Common myeloid progenitor, CD34-positive (primary cell): ENCODE measurements at places on chromosomes 6 and 20.
A peak's percentile ranks its signal among the peaks of the same experiment; 100 is the strongest.

GRCh38 chr6:89275900-89276299 is 39.2 kb downstream of the GABRR2 start:
- DNase-seq = no peak

DNA sequence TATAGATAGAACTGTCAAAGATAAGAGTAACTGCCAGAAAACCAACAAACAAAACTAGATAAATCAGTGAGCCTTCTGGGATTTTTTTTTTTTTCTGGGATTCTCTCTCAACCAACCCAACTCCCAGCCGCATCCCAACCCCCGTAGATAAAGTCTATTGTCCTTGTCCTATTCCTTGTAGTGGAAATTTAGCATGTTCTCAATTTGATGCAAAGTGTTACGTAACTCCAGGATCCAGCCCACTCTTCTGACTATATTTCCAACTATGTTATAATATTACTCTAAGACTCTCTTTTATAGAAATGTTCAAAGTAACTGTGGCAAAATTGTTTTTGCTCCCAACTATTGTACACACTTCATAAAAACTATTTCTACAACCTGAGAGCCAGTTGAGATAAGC is 15.4 kb upstream of the CDYL start:
- DNase-seq = no peak

- DNase-seq = no peak
Observed at GRCh38 chr6:15985379-15985959, 143.4 kb upstream of the MYLIP start.

- no peak for DNase-seq
Observed at GRCh38 chr6:94130478-94130877, 711.1 kb upstream of the EPHA7 start.

GRCh38 chr20:6265204-6265904 is 142.5 kb upstream of the FERMT1 start:
- DNase-seq = peak; percentile 35

GRCh38 chr6:110514818-110515217 is 38.4 kb upstream of the SLC22A16 start:
- DNase-seq = peak; percentile 75

DNA sequence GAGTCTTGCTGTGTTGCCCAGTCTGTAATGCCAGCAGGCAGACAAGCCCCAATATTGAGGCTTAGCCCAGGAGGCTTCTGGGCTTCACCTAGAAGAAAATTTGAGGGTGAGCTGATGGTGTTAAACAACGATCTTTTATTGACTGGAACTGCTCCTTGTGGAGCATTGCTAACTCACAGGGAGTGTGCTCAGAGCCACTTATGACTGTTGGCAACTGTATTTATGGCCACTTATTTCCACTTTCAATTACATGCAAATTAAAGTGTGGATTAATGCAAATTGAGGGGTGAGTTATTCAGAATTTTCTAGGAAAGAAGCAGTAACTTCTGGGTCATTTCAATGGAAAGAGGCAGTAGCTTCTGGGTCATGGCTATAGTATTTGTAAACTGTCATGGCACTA is 317.2 kb upstream of the FKBP1C start:
- no peak for DNase-seq

GRCh38 chr6:73610444-73611275 is 43.1 kb downstream of the SLC17A5 start:
- peak; percentile 62 for DNase-seq

DNA sequence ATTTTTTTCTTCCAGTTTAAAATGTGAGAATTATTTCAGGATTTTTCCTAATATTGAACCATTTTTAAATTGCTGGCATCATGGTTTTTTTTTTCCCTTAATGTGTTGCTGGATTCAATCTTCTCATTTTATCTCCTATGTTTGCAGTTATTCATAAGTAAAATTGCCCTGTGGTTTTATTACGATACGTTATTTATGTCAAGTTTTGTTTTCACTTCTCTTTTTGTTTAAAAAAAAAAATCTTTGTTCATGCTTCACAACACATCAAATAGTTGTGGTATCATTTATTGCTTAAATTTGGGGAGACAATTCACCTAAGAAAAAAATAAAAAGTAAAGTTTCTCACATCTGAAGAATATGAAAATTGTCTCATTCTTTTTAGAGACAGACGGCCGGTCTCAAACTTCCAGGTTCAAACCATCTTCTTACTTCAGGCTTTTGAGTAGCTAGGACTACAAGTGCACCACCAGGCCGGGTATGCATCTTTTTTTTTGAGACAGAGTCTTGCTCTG is 239.3 kb upstream of the ID4 start:
- DNase-seq = no peak

GRCh38 chr6:114398481-114398880 is 55.7 kb upstream of the HS3ST5 start:
- no peak for DNase-seq

- DNase-seq = no peak
Observed at GRCh38 chr20:4987130-4987529, 14.2 kb downstream of the SLC23A2 start.

DNA sequence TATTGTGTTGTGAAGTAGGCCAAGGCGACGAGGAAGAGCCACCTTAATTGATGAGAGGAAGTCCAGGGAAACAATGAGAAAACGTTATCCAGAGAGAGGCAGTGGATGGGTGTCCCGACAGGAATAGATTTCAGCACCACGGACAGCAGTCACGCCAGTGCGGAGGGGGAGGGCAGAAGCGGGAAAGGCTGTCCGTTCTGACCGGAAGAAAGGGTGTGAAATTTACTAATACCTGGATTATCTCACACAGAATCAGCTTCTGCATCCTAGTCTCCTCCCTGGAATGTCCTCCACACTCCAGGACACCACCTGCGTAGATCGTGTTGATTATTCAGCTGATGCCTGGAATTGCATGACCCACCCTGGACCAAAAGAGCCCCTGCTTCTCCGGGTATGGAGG is 7.4 kb upstream of the BPIFA3 start:
- peak; percentile 14 for DNase-seq

DNA sequence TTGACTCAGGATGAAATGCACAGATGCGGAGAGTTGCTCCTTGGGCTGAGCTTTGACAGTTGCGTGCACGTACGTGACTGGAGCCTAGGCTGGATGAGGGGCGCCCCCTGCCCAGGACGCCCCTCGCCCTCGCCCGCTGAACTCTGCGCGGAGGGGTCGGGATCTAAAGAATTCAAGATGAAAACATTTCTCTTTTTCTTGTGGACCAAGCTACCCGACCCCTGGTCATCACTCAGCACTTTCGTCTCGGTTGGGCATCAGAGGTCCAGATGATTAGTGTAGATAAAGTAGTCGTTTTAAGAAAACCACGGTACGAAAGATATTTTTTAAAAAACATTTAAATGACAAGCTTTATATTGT is 700 bp downstream of the DTD1 start:
- DNase-seq = no peak

- no peak for DNase-seq
Observed at GRCh38 chr6:42271834-42272805, 54.5 kb upstream of the MRPS10 start.

DNA sequence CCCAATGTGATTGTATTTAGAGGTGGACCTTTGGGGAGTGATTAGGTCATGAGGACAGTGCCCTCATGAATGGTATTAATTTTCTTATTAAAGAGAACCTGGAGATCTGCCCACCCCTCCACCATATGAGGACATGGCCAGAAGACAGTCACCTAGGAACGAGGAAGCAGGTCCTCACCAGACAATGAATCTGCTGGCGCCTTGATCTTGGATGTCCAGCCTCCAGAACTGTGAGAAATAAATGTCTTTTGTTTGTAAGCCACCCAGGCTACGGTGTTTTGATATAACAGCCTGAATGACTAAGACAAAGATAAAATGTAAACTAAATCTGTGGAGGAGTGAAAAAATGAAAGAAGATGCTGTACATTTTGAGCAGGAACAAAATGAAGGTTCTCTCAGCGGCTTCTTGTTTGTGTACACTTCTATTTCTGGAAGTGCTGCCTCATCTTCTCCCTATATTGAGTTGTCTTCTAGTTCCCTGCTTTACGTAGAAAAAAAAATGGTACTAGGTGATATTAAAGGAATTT is 1.5 kb upstream of the IPCEF1 start:
- DNase-seq = no peak

GRCh38 chr6:43584892-43585570 is 9.0 kb downstream of the POLH start:
- DNase-seq = no peak

DNA sequence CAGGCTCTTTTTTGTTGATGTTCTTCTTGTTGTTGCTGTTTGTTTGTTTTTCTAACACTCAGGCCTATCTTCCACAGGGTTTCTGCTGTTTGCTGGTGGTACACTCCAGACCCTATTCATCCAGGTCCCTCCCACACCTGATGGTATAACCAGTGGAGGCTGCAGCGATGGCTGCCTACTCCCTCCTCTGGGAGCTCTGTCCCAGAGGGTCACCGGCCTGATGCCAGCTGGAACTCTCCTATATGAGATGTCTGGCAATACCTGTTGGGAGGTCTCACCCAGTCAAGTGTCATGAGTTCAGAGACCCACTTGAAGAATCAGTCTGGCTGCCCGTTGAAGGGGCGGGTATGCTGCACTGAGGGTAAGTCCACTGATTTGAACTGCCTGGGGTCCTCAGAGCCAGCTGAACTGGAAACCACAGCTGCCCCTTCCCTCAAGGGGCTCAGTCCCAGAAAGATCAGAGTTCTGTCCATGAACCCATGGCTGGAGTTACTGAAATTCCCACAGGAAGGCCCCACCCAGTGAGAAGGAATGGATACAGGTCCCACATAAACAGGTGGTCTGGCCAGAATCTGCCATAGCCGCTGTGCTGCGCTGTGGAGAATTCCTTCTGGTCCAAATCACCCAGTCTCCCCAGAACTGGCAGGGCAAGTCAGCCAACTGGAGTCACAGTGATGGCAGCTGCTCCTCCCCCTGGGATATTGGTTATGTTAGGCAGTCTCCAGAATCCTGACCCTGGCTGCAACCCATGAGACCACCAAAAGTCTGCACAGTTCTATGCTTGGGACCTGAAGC is 664.4 kb downstream of the FRK start:
- no peak for DNase-seq

DNA sequence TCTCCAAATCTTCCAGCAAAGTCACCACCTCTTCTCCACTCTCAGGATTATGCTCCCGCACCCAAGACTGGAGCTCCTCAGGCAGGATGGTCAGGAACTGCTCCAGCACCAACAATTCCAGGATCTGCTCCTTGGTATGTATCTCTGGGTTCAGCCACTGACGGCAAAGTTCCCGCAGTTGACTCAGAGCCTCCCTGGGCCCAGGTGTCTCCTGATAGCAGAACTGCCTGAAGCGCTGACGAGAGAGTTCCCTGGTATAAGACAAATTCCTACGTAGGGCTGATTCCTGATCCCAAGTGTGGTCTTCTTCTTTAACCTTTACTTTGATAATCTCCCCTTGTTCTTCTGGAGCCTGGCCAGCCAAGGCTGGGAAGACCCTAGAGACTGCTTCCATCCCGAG is 60.6 kb downstream of the GPX5 start:
- DNase-seq = no peak

GRCh38 chr6:43964659-43965570 is 162.3 kb downstream of the MRPL14 start:
- DNase-seq = no peak

DNA sequence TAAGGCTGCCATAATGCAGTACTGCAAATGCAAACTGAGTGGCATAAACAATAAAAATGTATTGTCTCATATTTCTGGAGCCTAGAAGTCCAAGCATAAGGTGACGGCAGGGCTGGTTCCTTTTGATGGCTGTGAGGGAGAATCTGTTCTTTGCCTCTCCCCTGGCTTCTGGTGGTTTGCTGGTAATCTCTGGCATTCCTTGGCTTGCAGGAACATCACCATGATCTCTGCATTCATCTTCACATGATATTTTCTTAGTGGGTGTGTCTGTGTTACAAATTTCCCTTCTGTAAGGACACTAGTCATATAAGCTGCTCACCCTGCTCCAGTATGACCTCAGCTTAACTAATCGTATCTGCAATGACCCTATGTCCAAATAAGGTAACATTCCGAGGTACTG is 1104.2 kb upstream of the CITED2 start:
- DNase-seq = no peak

DNA sequence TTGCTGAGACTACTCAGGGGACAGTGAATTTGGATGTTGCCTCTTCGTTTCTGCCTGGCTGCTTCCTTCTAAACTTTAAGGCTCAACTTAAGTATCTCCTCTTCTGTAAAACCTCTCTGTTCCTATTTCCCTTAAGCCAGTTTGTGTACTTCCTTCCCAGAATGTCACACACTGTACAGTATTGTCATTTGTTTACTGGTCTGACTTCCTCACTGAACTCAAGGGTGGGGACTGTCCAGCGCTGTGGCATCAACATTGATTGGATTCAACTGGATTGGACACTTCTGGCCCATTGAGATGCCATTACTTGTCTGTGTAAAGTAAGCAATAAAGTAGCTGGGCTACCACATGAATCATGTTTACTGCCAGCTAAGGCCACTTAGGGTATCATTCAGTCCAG is 69.7 kb downstream of the ANKS1A start:
- DNase-seq = no peak

DNA sequence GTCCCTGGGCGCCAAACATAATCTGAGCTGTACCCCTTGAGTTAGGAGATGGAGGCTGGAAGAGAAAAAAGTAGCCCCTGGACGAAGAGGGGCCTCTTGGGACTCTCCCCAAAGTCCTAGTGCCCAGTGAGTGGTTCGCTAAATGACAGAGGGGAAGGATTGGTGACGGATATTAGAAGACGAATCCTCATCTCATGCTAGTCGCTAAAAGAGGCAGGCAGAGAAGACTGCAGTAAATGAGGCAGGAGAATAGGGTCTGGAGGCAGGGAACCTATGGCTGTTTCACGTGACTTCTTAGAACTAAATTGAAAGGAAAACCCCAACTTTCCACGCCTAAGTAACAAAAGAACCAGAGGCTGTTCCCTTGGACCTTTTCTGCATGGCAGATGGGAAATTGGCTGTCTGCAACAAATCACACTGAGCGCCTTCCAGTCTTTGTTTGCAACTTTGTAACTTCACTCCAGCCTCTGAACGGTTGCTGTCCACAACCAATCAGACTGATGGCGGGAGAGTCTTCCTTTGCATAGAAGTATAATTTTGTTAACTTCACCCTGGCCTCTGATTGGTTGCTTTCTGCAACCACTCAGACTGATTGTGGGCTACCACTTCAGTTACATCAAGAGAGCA is 731 bp upstream of the RBL1 start:
- no peak for DNase-seq

DNA sequence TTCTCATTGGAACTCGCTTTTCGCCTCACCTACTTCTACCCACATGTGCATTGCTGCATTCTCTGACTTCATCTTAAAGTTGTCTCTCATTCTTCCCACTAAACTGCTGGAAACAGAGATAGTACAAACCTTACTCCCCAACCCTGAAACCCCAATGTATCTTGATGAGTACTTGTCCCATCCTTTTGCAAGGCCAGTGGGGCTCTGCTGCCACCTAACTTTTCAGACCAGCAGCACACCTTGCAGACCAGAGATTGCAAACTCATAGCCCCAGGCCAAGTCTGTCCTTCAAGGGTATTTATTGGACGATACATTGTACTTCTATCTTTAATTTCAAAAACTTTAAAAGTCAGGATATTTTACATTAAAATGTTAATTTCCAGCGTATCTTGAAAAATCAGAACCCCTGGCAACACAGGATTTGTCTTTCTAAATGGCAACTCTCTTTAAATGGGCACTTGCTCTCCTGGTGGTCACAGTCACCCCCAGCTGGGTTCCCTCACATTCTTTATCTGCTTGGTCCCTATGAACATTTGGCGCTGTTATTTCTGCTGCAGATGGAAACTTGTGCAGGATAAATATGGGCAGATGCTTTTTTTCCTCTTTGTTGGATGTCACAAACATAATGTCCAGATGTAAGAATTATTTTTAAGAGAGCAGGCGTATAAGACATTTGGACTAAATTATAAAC is 83.9 kb downstream of the SOD2 start:
- DNase-seq = peak; percentile 24
